Omental fat pad (tissue), 4 donors: ENCODE measurements at places on chromosomes 4 and X. TPM values are rescaled to one million over a fixed set of nuclear protein-coding genes. Genes with fewer than 3 reads are reported as not detected.

The FUNDC1 gene
- total RNA-seq: 11.7 TPM

The EREG gene
- 1.7 TPM for total RNA-seq

The DDIT4L gene
- total RNA-seq: 2.9 TPM

- no peak for DNase-seq
Observed at GRCh38 chr4:6916587-6917460, 7.2 kb downstream of the TBC1D14 start.

DNA sequence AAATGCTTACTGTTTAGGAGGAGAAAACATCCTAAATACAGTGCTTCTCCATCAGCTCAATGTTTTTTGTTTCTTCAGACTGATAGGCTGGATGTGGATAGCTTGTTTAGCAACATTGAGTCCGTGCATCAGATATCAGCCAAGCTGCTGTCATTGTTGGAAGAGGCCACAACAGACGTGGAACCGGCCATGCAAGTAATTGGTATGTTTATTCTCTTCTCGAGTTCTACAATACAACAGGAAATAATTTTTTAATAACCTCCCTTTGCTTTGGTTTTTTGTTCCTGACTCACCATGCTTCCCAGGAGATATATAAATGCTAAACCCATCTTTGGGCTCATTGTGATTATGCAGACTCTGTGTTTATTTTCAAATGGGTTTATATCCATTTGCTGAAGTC is 60.9 kb downstream of the ARHGEF38 start:
- no peak for DNase-seq

DNA sequence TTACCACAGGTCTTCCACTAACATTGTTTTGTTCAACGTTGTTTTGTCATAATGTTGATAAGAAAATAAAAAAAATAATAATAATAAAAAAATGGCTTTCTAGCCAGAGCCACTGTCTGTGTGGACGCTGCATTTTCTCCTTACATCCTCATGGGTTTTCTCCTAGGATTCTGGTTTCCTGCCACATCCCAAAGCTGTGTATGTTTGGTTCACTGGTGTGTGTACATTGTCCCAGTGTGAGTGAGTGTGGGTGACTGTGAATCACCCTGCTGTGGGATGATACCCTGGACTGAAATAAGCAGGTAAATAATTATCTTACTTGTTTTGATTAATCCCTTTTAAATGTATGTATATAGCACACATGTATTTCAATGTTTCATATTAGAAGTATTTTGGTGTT is 2154.4 kb upstream of the AGA start:
- DNase-seq: no peak

GRCh38 chr4:86223472-86223871 is 136.4 kb downstream of the MAPK10 start:
- no peak for DNase-seq

DNA sequence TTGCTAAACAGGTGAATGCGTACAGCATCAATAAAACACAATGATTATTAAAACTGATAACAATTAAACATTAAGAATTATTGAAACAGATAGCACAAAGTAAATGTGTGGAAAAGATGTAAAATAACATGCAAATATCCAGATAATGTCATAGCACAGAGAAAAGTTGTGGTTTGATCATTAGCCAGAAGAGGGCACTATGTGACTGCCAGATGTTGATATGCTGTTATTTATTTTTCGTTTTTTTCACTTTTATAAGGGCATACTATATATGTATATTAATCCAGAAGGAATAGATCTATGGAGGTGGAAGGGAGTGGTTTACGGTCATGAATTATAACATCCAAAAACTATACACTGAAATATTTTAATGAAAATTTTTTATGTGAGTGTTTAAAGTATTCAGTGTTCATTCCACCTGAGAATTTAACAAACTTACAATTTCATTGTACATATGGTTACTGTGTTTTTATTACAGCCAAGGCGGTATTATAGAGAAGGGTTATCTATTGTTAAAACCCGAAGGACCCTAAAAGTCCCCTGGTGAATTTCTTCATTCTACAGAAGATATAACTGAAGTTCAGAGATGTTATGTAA is 211.9 kb upstream of the UGT8 start:
- DNase-seq: no peak

DNA sequence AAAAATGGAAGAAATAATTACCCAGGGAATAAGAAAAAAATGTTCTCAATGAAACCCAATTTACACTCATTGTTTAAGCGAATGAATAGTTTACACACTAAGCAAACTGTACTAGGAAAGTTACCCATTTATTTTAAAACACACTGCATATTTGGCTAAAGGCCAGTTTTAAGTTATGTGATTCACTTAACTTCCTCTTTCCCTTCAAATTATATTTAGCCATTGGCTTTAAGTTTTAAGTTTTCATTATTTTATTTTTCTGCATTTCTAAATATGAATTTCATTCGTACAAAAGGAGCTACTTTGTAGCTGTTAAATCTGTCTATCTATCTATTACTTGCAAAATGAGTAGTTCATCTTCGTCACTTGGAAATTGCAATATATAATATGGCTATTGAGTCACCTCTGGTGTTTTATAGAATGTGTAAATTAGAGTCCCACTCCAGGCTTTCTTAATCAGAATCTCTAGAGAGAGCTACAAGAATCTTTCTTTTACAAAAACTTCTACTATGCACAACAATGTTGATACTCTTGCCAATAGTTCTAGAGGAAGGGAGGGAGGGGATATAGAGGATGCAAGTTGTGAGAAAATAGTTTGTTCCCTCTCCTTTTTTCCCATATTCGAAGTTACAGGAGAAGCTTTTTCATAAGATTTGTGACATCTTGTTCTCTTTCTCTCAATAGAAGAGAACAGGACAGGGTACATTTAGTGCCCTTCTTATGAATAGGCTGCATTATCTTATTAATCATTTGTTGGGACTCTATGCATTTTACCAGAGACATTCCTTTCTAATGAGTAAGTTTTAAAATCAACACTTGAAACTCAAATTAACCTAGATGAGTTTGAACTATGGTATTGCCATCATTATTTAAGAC is 41.8 kb downstream of the SULT1B1 start:
- no peak for DNase-seq
